Stimulated activated CD8-positive, alpha-beta memory T cell treated with anti-CD3 and anti-CD28 coated beads, Interleukin-15, amount 100 ng/mL, for 48 hours (primary cell): ENCODE measurements at places on chromosomes 1 and 21.

DNA sequence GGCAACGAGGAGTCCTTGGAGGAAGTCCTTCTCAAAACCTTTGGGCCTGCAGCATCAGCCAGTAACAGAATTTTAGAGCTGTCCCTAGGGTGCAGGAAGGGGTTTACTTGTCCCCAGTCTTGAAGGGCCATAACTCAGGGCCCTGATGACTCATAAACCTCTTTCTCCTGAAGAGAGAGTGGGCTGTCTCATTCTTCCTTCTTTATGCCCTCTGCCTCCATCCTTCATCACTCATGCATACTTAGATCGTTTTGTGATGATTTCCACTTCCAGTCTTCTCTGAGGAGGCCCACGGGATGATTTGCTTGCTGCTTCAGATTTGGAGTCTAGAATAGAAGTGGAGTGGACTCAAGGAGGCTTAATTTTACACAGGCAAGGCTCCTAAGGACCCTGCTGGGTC, 60.2 kb downstream of the NDUFS5 start:
- DNase-seq: no peak

DNA sequence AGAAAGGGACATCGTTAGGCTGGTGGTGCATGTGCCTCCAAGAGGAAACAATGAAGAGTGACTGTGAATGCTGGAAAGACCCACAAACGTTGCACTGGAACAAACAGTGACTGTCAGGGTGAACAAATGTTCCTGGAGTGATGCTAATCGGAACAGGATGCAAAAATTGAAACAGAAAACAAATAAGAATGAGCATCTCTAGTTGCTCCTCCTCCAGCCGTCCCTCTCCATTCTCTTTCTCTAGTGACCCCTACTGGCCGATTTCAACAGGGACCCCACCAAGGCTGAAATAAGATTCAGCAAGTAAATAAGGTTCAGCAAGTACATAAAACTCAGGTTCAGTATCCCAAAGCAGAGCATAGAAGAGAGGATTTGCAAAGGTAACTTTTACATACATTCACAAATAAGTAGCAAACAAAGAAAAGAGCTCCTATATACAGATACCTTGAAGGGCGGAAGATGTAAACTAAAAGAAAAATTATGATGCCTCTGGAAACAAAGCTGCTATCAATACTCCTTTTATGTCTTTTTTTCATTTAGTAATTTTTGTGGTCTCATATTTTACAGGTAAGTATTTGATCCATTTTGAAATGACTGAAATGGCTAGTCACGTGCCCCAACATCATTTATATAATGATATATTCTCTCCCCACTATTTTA, 836.1 kb upstream of the ADAMTS5 start:
- no peak for DNase-seq

- no peak for DNase-seq
These were observed 2.8 kb downstream of the RPS8 start for GRCh38 chr1:44777969-44778635.

GRCh38 chr1:21278208-21278859, 11.9 kb downstream of the ECE1 start:
- DNase-seq: no peak

DNA sequence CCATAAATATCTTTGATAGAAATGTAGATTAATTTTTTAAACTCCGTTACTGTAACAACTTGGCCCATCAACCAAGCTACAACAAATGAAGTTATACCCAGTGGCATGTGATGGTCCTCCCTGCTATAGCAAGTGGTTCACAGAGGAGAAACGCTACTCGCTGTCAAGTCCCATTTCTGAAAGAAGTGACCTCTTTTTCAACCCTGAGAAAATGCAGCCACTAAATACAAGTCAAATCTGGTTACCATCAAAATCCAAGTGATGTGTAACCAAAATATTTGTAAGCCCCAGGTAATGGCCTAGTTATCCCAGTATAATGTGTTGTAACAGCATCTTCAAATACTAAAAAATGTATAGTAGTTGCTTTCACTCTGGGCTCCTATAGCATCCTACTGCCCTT, 151.8 kb downstream of the MIS18A start:
- no peak for DNase-seq

- DNase-seq: no peak
These were observed 34.1 kb upstream of the SCCPDH start for GRCh38 chr1:246690100-246690499.

- DNase-seq: no peak
These were observed 195.0 kb upstream of the PBX1 start for GRCh38 chr1:164363980-164364379.

DNA sequence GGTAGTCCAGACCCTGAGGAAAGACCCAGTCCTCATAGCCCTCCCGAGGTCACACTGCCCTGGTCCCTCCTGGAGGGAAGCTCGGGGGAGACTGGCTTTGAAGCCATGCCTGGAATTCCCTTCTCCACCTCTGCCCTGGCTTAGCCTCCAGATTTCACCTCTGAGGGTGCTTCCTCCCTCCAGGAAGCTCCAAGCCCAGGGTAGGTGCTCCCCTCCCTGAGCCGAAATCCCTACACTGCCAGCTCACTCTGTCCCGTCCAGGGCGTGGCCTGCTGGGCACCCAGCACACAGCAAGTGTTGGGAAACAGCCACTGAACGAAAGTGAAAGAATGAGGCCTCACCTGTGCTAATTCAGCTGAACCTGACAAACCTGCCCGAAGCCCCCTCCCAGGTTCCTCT, 6.0 kb upstream of the TNFRSF25 start:
- DNase-seq: no peak

- DNase-seq: peak; percentile 54
These were observed 909 bp upstream of the PAXBP1 start for GRCh38 chr21:32772281-32773047.

GRCh38 chr21:31865429-31865970, 7.3 kb upstream of the HUNK start:
- no peak for DNase-seq

GRCh38 chr1:21863981-21864380, 51.9 kb downstream of the LDLRAD2 start:
- DNase-seq: no peak

GRCh38 chr1:16101623-16102022, 28.2 kb upstream of the FAM131C start:
- no peak for DNase-seq

- DNase-seq: no peak
These were observed 66.0 kb upstream of the GRIK3 start for GRCh38 chr1:37100310-37100709.

DNA sequence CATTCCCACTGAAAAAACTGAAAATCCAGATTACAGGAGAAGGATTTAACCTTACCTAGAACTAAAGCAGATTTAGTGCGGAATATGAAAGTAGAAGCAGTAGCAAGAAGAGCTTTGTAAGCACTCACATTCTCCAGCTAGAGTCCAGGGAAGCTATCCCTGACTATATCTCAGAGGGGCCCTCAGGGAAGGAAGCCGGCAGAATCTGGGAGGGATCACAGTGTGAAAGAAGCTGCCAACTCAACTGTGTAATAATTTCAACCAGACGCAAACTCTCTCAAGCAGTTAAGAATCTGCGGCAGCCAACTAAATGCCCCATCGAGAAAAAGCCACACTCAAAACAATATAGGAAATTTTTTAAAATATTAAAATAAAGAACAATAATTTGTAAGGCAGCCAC, 163.8 kb downstream of the EIF4G3 start:
- DNase-seq: no peak

DNA sequence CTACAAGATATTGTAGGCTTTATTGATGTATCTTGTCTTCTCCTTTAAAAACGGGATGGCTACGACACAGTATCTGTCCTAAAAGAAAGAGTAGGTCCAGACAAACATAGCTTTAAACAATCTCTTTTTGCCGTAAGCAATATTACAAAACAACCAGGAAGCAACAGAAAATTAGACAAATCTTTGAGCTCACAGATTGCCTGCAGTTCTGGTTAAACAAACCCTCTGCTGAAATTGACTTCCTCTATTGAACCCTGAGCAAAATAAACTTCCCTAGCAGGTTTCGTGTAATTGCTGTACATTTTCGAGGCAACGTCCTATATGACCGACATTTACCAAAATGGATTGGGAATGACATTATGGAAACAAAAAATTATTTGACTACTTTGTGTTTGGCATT, 50.6 kb downstream of the CHML start:
- no peak for DNase-seq

- DNase-seq: no peak
These were observed at the start of gene CNKSR1 for GRCh38 chr1:26177182-26177684. CNKSR1 (plus strand) TSS chr1:26177491; CDS start chr1:26177548, 57 bp downstream.

DNA sequence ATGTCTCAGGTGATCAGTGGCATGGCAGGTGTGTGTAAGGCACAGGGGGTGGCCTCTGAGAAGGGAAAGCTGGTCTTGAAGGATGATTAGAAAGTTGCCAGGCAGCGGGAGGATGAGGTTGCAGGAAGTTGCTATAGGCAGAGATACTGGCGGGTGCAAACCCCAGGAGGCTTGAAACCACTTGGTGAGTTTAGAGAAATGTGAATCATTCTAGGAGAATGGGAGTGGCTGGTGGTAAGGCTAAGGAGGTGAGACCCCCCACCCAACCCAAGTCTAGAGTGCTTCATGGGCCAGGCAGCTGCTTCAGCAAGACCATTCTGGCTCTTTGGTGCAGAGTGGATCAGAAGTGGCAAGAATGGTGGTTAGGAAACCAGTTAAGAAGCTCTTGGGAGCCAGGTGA, 9.0 kb downstream of the SH2D2A start:
- no peak for DNase-seq

GRCh38 chr1:39539252-39539790, 37.3 kb downstream of the PABPC4 start:
- DNase-seq: no peak

GRCh38 chr1:17121881-17122280, 2.6 kb upstream of the PADI2 start:
- DNase-seq: no peak

DNA sequence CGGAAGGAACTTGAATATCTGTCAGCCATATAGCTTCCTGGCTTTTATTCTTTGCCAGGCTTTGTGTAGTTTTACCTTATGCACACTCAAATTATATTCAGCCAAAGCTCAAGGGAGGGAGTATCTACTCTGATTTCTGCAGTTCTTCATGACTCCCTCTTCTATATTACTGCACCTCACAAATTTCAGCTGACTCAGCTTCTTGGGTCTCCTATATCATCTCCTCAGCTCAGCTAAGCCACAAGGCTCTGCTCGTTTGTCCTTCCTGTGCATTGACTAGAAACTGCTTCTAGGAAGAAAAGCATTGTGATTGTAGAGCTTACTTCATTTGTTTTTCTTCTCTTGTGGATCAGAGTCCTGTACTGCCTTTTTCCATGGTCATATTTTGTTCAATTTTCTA, 37.4 kb downstream of the BTBD8 start:
- DNase-seq: no peak

GRCh38 chr1:168466714-168467131, 77.1 kb downstream of the XCL2 start:
- DNase-seq: no peak

- DNase-seq: no peak
These were observed 687 bp downstream of the PRKAB2 start for GRCh38 chr1:147171399-147172167.

DNA sequence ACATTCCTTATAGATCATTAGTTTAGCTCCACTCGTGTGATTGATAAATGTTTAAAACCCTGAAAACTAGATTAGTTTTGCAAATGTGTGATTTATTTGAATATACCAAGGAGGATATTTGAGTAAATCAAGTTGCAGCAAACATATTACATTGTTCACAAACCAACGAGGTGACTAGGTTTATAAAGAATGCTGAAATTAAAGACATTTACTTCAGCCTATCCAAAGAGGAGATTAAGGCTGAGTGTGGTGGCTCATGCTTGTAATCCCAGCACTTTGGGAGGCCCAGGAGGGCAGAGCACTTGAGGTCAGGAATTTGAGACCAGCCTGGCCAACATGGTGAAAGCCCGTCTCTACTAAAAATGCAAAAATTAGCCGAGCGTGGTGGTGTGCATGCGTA, 34.1 kb downstream of the VTCN1 start:
- no peak for DNase-seq

- DNase-seq: no peak
These were observed 36.0 kb downstream of the LRRC8C start for GRCh38 chr1:89668961-89669360.

- DNase-seq: no peak
These were observed 37.3 kb upstream of the STUM start for GRCh38 chr1:226511296-226511695.

- no peak for DNase-seq
These were observed 83.5 kb upstream of the ZNF281 start for GRCh38 chr1:200493344-200493743.

DNA sequence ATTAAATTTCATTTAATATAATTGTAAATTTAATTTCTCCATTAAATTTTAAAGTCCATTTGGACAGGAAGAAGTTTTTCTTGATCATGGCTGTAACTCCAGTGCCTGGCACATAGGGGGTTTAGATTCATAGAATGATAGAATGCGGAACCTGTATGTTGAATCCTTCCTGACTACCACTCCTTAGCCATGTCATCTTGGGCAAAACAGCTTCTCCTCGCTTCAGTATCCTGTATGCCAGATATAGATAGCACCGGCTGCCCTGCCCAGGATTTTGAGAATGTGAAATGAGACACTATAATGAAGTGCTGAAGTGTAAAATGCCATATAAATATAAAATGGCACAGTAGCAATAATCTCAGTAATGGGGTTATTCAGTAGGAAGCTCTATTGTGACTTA, 6.4 kb downstream of the DYRK1A start:
- DNase-seq: no peak

DNA sequence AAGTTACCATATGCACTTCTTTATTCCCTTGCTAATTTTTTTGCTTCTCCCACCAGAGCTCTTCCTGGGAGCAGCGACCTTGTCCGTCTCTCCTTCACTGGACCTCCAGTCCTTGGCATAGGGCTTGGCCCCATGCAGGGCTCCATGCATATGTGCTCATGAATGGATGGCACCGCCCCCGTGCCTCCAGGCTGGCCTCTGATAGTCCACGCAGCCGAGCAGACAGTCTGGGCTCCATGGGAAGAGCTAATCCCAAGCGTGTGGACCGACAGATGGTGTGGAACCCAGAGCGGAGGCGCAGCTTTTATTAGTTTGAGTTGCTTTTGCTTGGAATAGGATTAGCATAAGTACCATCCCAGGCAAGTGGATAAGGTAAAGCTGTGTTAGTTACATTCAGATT, 41.8 kb downstream of the CDCP2 start:
- DNase-seq: no peak

- no peak for DNase-seq
These were observed 25.3 kb upstream of the ATP5PO start for GRCh38 chr21:33940881-33941245.

GRCh38 chr1:229028544-229028943, 242.4 kb upstream of the RAB4A start:
- no peak for DNase-seq

- DNase-seq: no peak
These were observed 275.1 kb upstream of the VAMP3 start for GRCh38 chr1:7495962-7496361.
